NAMALWA (cell line): ENCODE measurements at places on chromosomes 7 and 10.

DNA sequence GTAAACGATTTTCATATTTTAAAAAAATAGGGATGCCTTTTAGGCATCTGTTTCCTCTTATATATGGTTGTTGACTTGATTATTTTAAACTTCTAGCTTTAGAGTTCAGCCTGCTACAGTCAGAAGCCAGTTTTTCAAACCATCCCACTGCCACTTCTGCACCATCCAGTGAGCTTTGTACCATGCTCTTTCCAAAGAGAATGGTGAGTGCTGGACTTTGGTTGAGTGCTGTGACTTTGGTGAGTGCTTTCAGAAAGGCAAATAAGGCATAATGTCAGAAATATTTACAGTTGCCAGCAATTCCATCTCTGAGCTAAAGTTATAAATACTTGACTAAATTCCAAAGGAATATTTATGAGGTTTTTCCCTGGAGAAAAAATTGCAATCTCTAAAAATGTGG, 117.4 kb downstream of the IPMK start:
- DNase-seq, result no peak

- DNase-seq, result peak; percentile 47
These were observed 41.4 kb upstream of the PNLIPRP3 start for GRCh38 chr10:116385994-116386809.

DNA sequence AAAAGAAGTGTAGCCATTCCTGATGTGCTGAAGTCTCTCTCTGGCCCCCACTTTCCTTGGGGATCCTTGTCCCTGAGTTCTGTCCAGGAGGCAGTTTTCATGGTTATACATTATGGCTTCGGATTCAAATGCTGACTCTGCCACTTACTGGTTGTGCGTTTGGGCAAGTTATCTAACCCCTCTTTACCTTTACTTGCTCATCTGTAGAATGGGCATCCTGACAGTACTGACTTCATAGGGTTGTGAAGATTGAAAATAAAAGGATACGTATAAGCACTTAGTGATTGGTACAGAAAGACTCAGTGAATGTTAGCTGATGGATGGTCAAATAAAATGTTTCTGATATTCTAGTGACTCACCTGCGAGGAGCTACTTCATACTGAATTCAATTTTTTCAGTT, 65.1 kb downstream of the TACR2 start:
- DNase-seq, result no peak

- DNase-seq, result no peak
These were observed 52.5 kb upstream of the NRP1 start for GRCh38 chr10:33386926-33387325.

GRCh38 chr7:114100810-114101209, 182.0 kb upstream of the PPP1R3A start:
- DNase-seq, result no peak

DNA sequence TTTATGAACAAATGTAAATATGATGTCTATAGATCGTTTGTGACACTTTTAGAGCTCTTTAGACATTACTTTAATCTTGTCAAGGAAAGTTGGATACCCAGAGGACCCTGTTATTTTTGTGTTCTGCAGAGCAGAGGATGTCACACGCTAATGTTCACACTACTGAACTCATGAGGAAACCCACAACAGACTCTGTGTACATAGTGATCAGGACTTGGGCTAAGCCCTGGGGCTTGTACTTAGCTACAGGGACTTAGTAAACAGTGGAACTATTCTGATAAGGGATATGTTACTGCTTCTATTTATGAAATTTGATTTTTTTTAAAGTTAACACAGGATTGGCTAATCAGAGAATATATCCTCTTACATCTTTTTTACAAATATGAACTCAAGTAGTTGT, 36.1 kb upstream of the ZNF518A start:
- DNase-seq, result no peak

- DNase-seq, result no peak
These were observed 3.2 kb downstream of the GNB2 start for GRCh38 chr7:100676501-100677306.
